Activated naive CD8-positive, alpha-beta T cell treated with anti-CD3 and anti-CD28 coated beads, Interleukin-2, amount 10 ng/mL, durations not matched to agents 7 days and 5 days (primary cell): ENCODE measurements at places on chromosomes 13 and 19. TPM values are rescaled to one million over a fixed set of nuclear protein-coding genes. Genes with fewer than 3 reads are reported as not detected.

The TLE6 gene
- total RNA-seq: 4.4 TPM

The ZNF563 gene
- 5.2 TPM for total RNA-seq

DNA sequence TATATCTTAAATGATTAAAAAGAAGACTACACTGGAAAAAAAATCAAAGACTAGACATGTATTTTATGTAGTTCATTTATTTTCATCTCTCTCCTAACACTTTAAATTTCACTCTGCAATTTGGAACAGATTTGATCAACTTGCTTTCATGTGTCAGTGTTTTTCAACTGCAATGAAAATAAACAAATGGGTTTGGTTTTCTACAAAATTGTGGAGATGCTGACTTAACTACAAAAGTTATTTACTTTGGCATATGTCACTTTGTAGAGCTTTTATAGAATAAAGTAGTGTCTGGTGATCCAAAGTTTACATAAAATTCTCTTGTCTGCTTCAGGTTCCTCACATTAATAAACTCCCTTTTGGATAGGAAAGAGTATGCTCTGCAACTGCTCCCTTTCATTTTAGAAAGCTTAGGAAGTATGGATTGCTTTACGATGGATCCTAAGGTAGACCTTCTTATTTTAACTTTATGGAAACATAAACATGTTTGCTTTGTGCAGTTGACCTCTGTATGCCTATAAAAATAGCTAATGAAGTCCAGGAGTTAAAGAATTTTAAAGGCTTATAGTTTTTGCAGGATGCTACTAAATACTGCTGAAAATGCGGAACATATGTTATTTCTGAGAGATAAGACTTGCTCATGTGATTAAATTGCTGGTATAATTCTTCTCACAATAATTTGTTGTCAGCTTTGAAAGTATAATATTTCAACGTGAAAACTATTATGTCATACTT is 815.9 kb downstream of the PCDH9 start:
- no peak for DNase-seq

GRCh38 chr13:104597546-104598180 is 1531.4 kb upstream of the SLC10A2 start:
- no peak for DNase-seq
